SK-N-MC (cell line): ENCODE measurements at places on chromosomes 2 and 18.
A peak's percentile ranks its signal among the peaks of the same experiment; 100 is the strongest.

DNA sequence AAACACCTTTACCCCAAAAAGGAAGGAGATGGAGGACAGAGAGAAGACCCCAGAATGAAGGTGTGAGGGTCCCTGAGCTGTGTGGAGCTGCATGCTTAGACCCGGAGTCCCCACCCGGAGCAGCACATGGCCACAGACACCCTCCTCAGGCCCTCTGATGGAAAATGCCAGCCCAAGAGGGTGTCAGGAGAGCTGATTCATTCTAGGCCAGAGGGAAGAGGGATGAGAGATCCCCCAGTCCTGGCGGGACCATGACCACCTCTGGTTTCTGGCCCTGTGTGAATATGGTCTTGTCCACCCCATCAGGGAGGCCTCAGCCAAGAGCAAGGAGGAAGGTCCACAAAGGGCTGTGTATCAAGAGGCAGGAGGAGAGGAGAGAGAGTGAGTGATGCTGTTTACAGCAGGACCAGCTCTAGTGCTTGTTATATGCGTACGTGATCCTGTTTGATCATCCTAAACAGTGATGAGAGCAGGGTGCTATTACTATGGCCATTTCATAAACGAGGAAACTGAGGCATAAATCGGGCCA is 186.6 kb upstream of the HAAO start:
- DNase-seq = no peak

DNA sequence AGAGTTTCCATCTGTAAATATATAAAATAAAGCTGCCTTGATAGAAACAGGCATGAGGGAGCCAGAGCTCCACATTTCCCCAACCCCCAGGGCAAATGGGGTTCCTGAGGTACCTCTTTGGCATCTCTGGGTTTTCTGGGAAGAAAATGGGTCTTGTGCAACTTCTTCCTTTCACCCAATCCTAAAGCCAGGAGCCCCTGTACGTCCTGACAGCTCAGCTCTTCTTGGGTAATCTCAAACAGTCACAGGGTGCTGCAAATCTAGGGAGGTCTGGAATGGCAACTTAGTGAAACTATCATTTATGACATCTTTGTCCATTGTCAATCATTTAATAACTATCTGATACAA is 36.6 kb upstream of the STAT1 start:
- DNase-seq = no peak

- no peak for DNase-seq
Measured at GRCh38 chr18:9730786-9731185, 22.7 kb downstream of the RAB31 start.

- no peak for DNase-seq
Measured at GRCh38 chr2:137747509-137747908, 216.8 kb upstream of the HNMT start.

- DNase-seq = no peak
Measured at GRCh38 chr2:130852521-130853115, 15.9 kb downstream of the ARHGEF4 start.

DNA sequence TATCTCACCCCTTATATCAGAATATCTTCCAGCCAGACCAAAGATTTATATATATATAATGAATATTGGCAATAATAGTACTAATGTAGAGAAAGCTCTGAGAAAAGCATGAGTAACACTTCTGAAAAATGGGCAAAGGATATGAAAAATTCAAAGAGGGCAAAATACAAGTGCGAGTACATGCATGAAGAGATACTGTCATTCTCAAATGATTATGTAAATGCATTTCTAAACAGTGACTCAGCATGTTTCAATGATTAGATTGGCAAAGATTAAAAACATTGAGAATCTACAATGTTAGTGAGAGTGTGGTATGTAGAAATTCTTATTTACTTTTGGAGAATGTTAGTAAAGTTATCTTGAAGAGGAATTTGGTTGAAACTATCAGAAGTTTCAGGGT is 118.3 kb upstream of the NEDD4L start:
- DNase-seq = no peak

GRCh38 chr2:176507786-176508185 is 238.5 kb downstream of the MTX2 start:
- no peak for DNase-seq

DNA sequence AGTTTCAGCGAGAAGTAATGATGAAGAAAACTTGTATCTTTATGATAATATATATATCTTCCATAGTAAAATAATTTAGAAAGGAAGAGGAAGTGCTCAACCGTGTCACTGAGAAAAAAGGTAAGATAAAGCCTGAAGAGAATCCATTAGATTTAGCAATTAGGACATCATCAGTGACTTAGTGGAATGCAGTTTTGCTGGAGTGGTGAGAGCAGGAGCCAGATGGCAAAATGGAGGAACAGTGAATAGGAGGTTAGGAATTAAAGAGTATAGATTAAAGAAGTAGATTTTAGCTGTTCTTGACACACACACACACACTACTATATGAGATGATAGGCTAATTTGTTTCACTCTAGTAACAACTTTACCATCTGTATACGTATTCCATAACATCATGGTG is 157.1 kb upstream of the EPC2 start:
- no peak for DNase-seq

DNA sequence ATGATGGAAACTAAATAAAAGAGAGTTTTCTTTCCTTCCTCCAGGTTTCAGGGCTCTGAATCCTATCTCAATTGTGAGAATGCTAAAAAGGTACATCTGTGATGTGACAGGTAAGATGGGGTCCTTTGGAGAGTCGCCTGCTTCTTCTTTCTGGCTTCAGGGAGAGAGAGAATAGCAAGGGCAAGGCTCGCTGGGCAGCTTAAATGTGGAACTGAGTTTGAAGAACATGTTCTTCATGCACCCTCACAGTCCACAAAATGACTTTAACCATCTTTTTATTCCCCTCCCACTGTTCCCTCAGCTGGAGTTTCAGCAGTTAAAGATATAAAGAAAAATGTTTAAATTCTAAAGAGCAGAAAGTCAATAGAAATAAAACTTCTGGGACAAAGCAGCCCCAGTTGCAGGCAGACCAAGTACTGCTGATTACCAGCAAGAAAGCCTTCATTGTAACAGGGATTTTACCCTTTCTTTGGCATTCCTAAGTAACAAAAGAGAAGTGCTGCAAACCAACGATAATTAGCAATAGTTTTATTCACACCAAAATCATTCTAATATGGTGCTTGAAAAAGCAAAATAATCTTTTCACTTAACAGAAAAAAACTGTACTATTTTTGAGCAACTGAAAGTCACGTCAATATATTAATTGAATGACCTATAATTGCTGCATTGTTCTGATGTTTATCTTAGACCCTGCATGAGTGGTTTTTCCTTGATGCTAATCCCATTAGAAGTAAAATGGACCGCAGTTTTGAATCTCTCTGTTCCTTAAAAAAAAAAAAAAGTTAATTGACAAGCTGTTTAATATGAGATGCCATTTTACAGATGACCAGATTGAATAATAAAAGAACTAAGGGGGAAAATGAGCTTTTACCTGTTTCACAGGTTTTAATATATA is 61.5 kb downstream of the LRP2 start:
- no peak for DNase-seq

- DNase-seq = no peak
Measured at GRCh38 chr2:48691935-48692691, 63.4 kb downstream of the LHCGR start.

DNA sequence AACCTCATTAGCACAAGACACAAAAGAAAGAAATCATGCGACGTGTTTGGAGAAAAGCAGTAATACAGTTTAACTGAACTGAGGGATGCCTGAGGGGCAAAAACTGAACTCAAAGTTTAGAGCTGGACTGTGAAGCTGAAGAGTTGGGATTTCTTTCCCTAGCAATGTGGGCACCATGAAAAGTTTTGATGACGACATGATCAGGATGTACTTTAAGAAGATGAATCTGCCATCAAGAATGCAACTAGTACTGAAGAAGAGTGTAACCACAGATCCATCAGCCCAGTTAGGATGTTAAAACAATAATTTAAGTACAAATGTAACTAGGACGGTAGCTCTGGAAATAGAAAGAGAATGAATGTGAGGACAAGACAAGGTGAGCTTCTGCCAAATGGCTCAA is 196.2 kb downstream of the VWC2L start:
- no peak for DNase-seq

DNA sequence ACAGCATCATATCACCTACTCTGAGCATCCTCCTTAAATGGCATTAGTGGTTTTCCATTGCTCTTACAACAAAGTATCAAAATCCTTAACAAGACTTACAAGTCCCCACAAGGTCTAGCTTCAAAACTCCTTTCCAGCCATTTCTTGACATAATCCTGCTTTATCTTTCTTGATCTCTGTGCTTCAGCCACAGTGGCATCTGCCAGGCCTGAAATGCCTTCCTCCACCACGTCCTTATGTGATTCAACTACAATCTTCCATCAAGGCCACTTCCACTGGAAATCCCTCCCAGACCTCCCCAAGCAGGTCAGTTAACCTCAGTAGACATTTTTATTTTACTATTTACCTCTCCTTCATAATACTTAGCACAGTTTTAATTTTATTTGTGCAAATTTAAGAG is 83.8 kb upstream of the CCDC150 start:
- no peak for DNase-seq

DNA sequence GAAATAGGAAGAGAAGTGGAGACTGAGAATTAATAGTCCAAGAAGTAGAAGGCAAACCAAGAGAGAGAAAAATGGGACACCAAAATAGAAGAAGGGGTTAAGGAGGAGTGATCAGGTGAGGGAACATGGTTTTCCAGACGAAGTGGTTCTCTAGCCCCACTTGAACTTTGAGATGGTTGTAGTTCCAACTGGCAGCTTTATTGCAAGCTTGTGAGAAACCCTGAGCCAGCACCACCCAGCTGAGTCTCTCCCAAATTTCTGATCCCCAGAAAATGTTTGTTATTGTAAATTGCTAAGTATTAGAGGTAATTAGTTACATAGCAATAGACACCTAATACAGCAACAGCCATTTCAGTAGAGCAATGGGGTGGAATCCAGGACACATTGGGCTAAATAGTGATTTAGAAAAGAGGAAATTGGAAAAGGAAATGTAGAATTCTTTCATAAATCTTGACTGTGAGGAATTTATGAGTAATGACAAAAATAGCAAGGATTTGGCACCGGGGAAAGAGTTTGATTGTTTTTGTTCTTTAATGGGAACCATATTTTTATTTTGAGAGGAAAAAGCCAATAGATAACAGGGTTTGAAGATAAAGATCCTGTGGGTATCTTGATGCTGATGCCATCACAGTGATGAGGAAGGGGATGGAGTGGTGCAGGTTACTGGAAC is 62.1 kb upstream of the XDH start:
- DNase-seq = no peak

- no peak for DNase-seq
Measured at GRCh38 chr2:11932962-11933361, 186.5 kb downstream of the LPIN1 start.

- DNase-seq = peak; percentile 40
Measured at GRCh38 chr2:177030451-177031105, 182.0 kb upstream of the HNRNPA3 start.

DNA sequence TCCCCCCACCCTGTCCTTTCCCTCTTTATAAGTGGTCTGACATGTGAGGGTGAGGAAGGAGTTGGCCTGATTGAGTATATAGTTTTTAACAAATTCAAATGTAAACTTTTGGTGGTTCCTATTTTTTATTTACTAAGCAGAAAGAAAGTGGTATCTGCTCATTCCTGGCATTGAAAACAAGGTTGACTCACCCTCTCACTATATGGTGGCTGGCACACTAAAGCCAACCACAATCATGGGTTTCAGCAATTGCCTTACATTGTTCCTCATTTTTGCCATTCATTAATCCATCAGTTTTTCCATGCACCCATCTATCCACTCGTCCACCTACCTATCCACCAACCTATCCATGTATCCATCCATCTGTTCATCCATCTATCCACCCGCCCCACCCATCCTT is 75.4 kb upstream of the IGFBP5 start:
- no peak for DNase-seq

DNA sequence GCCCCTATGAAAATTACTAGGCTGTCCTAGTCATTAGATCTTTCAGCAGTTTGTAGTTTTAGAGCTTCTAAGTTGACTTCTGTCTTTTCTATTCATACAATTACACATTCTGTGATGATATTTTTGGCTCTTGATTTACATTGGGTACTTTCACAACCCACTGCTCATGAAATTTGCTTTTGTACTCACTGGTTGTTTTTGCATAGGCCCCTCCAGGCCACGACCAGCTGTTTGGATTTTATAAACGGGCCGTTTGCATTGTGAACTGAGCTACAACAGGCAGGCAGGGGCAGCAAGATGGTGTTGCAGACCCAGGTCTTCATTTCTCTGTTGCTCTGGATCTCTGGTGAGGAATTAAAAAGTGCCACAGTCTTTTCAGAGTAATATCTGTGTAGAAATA is 193.8 kb downstream of the RPIA start:
- no peak for DNase-seq

DNA sequence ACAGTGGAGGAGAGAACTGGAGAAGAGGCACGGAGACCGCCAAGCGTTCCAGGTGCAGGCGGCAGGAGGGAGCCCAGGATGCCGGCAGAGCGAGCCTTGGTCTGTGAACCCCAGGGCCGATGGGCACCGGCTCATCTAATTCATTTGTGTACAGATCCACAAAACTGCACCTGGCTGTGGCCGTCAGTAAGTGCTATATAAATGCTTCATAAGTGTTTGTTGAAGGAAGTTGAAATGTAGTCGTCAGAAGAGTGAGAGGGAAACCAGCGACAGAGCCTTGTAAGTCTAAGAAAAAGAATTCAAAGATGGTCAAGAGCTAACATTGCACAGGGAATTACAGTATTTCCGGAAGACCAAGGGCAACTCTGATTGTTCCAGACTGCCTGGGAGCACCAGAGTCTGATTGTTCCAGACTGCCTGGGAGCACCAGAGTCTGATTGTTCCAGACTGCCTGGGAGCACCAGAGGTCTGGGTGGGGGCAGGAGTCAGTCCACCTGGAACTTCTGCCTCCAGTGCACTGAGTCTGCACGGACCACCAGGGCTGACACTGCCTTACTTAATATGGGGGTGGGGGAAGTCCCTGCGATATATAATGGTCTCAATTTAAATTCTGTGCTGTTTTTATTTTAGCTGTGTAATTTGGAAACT is 112.3 kb downstream of the BCL2 start:
- DNase-seq = no peak

GRCh38 chr2:26916128-26916692 is 54.2 kb upstream of the MAPRE3 start:
- DNase-seq = no peak

GRCh38 chr2:110973262-110973661 is 147.5 kb upstream of the BCL2L11 start:
- DNase-seq = no peak

DNA sequence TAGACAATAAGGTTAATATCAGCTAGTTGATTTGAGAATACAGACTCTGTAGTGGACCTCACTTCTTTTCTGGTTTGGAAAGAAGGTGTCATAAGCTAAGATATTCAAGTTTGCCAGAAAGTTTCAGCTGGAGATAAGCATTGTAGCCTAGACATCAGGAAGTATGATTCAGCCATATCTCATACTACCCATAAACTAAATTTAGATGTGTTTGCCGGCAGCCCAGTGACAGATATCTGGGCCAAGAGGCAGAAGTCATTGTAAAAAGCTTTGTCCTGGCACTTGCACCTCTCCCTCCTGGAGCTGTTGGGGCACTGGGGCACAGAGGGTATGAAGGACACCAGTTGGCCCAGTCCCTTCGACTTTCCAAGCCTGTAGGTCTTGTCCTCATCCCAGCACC is 128.0 kb downstream of the EPHA4 start:
- DNase-seq = no peak
